ENCODE measurements at places on chromosomes 1 and 21.

DNA sequence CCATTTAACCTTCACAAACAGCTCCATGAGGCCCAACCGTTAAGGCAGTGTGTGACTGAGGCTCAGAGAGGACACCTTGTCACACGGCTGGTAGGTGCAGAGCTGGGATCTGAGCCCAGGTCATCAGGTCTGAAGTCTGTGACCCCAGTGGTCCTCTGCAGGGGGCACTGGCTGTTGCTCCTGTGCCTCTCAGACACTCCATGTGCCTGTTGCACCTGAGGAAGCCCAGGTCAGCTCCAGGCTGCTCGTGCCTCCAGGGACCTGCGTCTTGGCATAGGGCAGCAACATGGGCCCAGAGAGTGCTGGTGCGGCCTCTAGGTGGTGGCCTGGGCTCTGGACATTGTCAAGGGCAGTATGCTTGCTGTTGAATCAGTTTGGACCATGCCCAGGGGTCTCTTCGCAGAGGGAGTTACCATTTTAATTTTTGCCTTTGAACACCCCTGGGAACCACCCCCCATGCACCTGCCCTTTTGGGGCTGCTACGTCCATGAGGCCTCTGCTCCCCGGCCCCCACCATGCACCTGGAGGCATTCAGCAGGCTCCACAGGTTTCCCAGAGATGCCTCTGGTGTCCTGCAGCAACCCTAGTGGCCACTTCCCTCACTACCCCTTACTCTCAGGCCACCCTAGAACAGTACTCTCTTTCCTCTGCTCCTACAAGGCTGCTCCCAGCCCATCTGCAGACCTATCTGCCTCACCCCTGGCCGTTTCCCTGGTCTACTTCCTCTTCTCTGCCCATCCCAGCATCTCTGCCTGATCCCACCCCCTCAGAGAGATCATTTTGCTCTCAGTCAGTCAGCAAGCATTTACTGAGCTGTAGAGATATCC lies 25.2 kb upstream of the EPS8L3 start:
- DNase-seq: no peak

DNA sequence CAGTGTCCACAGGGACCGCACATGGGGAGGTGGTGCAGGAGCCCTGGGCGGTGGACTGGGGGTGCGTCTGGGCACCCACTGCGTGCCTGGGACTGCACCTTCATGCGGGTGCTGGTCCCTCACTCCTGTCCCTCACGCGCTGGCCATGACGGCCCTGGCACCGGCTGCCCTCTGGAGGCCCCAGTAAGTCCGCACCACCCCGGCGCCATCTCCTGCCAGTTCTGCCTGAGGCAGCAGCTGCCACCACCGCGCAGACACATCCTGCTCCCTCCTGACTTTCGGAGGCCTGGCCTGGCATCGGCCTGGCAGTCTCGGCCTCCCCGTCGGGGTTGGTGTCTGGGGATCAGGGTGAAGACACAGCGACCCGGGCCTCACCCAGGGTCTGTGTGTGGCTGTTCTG lies 64.8 kb downstream of the MORN1 start:
- DNase-seq: no peak

GRCh38 chr1:159798893-159799292 lies 3.3 kb upstream of the FCRL6 start:
- peak; percentile 49 for DNase-seq

DNA sequence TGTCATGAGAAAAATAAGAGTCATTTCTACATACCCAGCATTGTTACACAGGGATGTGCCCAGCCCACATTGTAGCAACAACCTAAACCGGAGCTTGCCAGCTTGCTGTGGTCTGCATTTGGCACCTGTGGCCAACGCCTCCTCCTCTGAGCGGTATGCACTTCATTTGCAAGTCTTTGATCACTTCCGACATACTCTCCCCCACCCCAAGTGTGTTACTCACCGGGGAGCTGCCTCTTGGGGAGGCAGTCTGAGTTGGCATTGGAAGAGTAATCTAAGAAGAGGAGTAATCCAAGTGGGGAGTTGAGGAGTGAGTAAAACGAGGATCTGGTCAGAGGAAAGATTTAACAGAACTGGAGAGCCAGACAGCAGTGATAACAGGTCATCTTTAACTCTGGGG lies 3.8 kb downstream of the BCL9 start:
- peak; percentile 77 for DNase-seq

DNA sequence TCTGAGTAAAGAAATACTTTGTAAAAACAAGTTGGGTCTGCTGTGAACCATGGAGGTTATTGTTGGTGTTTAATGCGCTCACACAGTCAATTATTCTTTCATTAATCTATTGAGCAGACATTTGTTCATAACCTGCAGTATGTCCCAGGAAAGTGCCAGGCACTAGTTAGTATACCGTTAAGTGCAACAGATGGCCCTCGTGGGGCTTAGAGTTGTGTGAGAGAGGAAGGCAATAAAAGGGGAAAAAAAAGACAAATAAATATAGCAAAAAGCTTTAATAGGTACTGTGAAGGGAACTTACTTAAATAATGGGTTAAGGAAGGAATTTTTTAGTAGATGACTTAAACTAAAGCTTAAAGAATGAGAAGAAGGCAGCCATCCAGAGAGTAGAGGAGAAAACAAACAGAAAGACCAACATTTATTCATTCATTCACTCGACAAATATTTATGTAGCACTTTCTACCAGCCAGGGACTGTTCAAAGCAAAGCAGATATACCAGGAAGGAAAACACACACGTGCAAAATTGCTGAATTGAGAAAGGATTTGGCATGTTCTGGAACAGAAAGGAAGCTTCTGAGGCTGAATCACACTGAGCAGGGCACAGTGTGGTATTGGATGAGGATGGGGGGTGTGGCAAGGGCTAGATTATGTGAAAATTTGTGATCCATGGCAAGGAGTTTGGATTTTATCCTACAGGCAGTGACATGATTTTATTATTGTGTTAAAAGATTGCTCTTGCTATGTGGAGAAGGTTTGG lies 296.1 kb upstream of the SGIP1 start:
- DNase-seq: no peak

DNA sequence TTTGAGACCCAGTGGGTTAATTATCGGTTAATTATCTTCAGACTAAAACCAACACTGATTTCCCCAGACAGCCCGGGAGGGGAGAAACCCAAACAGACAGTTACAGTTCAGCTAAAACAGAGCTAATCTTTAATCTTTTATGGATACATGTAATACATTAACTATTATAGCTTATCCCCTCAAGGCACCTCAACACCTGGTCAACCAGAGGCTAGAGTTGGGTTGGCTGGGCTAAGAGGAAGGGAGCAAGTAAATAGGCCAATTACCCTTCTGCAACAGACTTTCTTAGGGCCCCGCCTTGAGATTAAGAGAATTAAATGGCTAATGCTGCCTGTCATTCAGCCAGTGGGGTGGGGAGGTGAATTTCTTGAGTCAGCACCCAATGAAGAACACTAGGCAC lies 6.6 kb upstream of the MED18 start:
- no peak for DNase-seq

DNA sequence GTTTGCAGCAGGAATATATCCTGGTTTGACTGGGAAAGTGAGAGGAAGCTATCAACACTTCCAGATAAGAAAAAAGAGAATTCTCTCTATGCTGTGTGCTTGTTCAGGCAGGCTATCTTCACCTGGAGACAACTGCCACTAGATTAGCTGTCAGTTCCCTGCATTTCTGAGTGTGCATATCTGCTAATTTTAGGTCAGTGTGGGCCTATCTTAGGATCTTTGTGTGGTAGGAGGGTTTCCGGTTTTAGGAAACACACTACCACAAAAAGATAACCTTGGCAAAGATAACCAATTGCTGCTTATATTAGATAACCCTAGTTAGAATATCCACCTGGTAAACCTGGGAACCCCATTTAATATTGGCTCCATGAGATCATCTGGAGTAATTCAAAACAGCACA lies 22.5 kb upstream of the GBP5 start:
- DNase-seq: no peak

DNA sequence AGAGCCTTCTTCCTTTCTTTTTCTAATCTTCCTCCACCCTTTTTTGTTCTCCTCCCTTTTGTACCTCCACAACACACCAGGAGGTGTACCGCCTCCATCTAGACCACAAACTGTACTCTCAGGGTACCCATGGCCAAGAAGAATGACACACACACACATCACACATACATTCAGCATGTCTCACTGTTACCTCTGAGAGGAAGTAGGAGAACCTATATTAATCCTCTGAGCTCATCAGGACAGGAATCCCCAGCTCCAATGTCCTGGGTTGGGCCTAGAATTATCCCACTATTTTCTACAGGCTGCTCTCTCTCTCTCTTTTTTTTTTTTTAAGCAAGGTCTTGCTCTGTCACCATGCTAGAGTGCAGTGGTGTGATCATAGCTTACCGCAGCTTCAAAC lies 36.7 kb downstream of the ATP2B4 start:
- DNase-seq: no peak

DNA sequence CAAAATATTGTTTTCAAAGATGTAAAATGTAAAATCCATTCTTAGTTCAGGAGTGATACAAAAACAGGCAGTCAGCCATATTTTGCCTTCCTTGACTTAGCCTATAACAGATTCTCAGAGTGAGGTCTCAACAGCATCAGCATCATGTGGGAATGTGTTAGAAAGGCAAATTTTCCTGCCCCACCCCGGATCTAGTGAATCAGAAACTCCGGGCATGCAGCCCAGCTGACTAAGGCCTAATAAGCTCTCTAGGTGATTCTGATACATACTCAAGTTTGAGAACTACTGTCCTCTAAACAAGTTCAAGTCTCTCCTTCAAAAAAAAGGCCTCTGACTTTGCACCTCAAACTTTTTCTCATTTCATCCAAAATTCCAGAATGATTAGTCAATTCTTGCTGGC lies 46.9 kb upstream of the PRRC2C start:
- no peak for DNase-seq

- DNase-seq: no peak
Observed at GRCh38 chr1:1539310-1540089, 924 bp downstream of the TMEM240 start.

GRCh38 chr1:81681114-81681513 lies 119.6 kb upstream of the ADGRL2 start:
- DNase-seq: no peak

DNA sequence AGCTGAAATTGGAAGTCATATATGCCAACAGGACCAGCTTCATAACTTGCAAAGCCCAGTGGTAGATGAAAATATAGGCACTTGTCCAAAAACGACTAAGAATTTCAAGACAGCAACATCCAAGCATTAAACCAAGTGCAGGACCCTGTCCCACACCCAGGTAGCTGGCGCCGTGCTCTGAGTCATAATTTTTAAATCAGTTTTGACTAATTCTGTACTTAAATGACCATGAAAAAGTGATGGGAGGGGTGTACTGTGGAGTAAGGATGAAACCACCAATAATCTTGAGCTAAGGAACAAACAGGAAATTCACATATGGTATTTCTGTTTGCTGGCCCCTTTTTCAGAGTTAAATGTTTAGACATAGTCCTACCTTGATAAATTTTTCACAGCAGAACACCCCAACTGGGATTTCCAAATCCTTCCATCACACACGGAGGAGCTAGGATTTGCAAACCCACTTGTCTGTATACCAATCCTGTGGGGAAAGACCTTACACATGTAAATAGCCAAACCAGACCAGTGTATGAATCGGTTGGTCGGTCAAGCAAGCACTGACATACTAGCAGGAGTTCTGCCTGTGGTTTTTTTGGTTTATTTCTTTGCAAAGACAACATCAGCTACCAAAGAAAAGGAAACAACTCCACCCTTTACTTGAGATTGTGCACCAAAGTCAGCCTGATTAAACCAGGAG lies 235.7 kb upstream of the RAB4A start:
- DNase-seq: no peak

DNA sequence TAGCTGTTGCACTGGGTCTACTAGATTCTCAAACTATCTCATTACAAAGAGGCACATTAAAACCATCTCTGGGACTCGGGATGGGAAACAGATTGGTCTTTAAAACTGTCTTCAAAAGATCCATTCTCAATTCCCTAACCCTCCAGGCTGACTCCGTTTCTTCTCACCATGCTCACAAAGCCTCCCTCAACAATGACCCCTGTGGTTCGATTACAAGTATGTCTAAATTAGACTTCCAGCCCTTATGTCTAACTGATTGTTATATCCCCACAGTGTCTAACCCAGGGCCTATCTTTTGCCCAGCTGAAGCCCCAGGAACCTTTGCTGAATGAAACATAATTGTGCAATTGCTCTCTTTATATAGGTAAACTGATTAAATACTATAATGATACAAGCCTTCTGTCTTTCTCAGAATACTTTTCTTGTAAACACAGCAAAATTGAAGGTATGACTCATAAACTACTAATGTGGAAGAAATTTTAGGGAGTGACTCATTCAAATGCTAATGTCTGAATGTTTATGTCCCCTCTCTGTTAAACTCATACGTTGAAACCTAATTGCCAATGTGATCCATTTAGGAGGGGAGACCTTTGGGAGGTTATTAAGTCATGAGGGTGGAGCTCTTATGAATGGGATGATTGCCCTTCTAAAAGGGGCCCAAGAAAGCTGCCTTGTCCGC lies 65.6 kb upstream of the DAB1 start:
- no peak for DNase-seq

DNA sequence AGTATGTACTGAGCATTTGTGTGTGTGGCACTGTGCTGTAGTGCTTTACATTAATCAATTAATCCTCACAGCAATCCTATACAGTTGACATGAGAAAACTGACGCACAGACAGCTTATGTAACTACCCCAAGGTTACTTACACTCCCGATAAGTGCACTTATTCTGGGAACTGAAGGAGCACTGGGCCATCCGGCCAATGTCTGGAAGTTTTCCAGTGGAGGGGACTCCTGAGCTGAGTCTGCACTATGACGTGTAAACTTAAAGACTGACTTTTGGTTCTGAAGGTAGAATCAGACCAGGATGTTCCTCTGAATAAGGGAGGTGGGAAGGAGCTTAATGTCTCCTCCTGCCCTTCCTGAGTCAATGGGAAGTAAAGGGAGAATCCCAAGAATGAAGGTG lies 12.2 kb downstream of the TRABD2B start:
- DNase-seq: no peak

- no peak for DNase-seq
Observed at GRCh38 chr1:24010650-24011049, 30.5 kb upstream of the SRSF10 start.

DNA sequence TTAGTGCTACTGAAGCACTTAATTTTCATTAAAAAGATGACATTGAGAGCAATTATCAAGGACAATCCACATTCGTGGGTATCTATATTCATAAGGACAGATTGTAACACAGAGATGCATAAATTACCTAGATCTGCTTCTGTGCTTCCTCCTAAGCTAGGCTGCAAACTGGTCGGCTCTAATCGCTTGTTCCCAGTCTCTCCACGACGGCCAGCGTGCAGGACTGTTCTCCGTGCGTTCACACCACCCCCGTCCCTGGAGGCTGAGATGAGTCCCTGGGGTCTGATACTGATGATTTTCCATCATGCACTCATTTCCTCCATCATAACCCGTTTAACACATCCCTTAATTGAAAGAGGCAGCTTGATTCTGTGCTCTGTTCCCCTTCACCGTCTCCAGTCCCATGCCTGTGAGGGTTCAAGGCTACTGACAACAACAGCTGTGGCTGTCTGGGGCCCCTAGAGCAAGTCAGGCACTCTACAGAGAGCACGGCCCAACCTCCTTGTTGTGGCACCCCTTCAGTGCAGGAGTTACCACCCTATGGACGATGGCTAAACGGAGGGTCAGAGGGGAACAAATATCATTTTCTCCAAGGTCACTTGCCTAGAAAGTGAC lies 469.6 kb downstream of the NPHP4 start:
- no peak for DNase-seq

- no peak for DNase-seq
Observed at GRCh38 chr1:65232461-65232990, 76.8 kb upstream of the DNAJC6 start.

- DNase-seq: no peak
Observed at GRCh38 chr1:114122941-114123618, 30.6 kb downstream of the SYT6 start.

- no peak for DNase-seq
Observed at GRCh38 chr21:25457411-25457810, 149.9 kb downstream of the MRPL39 start.

- no peak for DNase-seq
Observed at GRCh38 chr1:243939167-243939848, 89.3 kb upstream of the AKT3 start.

Measured in activated CD4-positive, alpha-beta T cell treated with anti-CD3 and anti-CD28 coated beads, Interleukin-2, amount 50 U/mL, for 1 hour (primary cell).